ENCODE measurements at places on chromosomes 5 and 9.

- peak; percentile 87 for DNase-seq
Measured at GRCh38 chr9:114153761-114154599, 1.4 kb upstream of the COL27A1 start.

DNA sequence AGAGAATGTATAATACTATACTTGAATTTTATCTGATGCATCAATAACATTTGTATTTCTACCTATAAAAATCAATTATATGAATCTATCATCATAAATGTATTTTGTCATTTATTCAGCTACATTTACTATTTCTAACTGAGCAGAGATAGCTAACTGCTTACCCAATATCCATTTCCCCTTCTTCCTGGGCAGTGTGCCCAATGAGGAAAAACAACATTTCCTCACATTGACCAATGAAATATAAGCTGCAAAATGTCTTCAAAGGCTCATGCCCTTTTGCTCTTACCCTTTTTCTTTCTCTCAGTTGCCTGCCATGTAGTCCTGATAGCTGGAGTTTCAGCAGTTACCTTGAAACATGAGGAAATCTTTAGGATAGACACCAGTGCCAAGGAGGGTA lies 385.8 kb upstream of the PCSK5 start:
- DNase-seq = no peak

DNA sequence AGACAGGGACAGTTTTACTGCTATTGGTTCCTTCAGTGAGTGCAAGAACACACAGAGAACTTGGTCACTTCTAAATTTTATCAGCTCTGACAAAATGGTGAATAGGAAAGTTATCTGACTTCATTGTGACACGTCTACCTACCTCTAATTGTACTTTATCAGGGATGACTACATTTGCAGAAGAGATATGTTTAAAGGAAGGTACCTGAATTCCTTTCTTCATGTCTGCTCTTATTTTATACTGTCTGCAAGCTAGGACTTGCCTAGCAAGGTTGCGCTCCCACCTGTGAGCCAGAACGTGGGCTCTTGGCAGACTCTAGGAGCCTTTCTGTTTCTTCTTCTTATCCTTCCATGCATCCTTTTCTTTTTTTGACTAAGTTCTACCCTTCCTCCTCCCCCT lies 1.6 kb downstream of the SLC27A6 start:
- DNase-seq = no peak

GRCh38 chr9:97615439-97616072 lies 17.6 kb downstream of the TSTD2 start:
- no peak for DNase-seq

DNA sequence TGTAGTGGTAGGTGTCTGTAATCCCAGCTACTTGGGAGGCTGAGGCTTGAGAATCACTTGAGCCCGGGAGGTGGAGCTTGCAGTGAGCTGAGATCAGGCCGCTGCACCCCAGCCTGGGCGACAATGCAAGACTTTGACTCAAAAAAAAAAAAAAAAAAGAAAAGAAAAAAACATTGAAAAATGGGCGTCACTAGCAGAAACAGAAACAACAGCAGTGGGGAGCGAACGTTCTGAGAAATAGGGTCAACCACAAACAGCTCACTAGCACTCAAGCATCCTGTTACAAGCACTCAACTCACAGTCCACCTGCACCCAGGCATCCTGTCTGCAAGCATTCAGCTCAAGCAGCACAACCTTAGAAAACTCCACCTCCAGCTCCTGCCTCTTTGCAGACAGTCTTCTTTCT lies 17.2 kb downstream of the TRIM14 start:
- peak; percentile 58 for DNase-seq

- no peak for DNase-seq
Measured at GRCh38 chr5:1184481-1184880, 16.9 kb upstream of the SLC6A19 start.

GRCh38 chr5:125302577-125302976 lies 556.1 kb upstream of the ZNF608 start:
- no peak for DNase-seq

DNA sequence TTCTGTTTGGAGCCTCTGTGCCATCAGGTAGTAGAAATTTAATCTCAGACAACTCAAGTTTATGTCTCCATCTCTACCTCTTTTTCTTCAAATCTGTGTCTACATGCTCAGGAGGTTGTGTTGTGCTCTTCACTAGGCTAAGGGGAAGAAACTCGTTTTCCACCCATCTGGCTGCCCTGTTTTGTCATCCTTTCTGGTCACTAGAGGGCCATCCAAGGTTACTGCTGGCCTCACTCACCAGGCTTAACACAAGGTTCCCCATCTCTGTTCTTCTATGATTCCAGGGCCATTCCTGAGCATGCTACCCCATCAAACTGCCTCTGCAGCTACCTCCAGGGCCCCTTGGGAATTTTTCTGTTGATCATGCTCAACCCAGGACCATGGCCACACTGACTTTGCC lies 213.3 kb upstream of the FBXL7 start:
- no peak for DNase-seq

GRCh38 chr5:107338335-107338734 lies 332.4 kb downstream of the EFNA5 start:
- no peak for DNase-seq

- peak; percentile 69 for DNase-seq
Measured at GRCh38 chr5:104178829-104179456, 616.4 kb upstream of the NUDT12 start.

GRCh38 chr9:97737429-97737828 lies 40.3 kb upstream of the XPA start:
- peak; percentile 74 for DNase-seq

GRCh38 chr9:129027685-129028191 lies 393 bp downstream of the SH3GLB2 start:
- DNase-seq = no peak

- no peak for DNase-seq
Measured at GRCh38 chr5:10555277-10555684, 8.6 kb upstream of the ANKRD33B start.

GRCh38 chr5:172941067-172941516 lies 18.1 kb upstream of the RPL26L1 start:
- no peak for DNase-seq

GRCh38 chr9:3569529-3569928 lies 43.7 kb upstream of the RFX3 start:
- no peak for DNase-seq

GRCh38 chr5:129379406-129379805 lies 80.7 kb upstream of the ADAMTS19 start:
- no peak for DNase-seq

DNA sequence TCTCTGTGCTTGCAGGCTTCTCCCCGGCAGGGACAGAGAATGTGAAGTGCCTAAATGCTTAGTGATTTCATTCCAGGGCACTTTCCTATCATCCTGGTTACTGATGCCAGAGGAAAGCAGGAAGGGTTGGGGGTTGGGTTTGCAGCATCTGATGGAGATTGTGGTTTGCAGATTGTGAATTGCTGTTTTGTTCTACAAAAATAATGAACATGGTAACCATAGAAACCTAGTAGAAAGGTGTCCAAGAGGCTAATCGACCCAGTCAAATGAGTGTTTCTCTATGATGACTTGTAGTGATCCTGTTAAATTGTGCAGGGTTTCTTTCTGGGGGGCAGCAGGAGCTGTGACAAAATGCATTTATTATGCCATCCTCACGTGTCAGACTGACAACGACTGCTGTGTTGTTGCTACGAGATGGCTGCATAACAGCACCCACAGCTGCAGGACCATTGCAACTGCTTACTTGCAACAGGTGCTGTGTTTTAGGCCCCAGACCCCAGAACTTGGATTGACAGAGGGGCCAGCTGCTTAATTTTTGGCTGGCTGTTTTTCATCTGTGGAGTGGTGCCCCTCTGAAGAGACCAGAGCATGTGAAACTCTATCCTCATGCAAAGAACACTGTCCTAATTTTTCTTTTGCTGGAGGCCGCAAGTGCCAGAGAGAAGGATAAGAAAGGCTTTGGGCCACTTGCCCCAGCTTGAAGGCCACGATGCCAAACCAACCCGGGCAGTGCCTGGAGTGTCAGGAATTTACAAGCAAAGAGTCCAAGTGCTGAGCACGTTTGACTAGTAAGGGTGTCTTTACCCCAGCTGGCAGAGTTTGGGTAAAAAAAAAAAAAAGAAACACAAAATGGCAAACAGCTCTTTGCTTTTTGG lies 397.8 kb downstream of the GADD45G start:
- no peak for DNase-seq

DNA sequence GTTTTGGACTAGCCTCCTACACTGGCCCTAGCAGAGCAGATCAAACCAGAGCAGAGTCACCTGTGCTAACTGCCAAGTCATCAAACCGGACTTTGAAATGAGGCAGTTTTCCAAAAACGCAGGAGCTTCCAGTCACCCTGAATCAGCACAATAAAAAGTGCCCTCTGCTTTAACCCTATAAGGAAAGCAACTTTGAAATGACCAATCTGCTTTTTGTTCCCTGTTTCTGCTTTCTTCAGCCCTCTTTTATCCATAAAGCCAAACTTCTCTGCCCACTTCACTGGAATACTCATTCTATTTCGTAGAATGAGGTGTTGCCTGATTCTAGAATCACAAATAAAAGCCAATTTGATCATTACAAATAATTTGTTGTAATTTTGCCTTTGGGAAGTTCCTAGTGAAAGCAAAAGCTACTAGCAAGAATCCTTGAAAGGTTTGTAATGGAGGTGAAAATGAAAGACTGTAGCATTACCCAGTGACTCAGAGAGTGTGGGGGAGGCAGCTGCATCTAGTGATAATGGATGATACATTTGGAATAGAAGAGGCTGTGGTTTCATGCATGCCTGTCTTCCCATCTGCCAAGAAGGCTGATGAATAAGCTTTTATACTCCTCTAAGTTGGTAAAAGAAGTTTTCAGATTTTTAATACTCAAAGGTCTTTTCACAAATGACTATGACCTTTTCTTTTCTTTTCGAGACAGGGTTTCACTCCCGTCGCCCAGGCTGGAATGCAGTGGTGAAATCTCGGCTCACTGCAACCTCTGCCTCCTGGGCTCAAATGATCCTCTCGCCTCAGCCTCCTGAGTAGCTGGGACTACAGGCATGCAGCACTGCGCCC lies 14.9 kb downstream of the SPAAR start:
- no peak for DNase-seq

DNA sequence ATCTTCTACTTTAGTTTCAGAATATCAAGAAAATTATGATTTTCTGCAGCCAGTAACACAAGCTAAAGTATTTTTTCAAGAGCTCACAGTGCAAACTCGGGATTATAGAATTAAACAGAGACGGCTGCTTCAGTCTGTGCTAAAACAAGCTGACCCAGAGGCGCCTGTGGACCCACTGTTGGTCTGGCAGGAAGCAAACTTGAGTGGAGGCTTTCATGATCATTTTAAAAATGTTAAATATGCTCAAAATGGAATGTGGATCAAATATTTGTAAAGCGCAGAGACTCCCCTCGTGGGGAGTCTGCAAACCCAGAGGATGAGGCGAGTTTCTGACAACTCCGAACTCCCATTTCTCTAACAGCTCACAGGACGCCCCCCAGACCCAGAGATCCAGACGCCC lies 13.0 kb downstream of the ROR2 start:
- no peak for DNase-seq

DNA sequence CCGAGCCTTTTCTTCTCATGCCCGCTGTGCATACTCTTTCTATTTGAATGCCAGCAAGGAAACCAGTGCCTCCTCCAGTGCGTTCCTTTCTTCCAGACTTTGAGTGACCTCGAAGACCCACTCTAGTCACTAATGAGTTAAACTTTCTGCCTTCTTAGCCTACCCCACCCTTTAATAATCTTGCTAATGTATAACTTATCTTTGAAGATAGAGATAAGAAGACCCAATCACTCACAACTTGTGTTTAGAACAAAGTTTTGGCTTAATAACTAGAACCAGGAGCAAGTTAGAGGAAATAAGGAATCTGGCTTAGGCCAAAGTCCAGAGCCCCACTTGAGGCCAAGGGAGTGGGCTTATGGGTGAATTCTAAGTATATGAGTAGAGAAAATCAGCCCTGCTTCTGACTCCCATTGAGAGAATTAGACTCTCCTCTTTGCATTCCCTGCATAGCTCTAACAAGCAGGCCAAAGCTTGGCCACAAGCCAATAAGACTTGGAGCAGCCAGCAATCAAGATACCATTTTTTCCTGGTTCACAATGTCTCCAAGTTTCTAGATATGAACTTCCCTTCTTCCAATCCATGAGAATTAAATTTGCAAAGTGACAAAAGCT lies 181.5 kb upstream of the PIK3R1 start:
- no peak for DNase-seq

DNA sequence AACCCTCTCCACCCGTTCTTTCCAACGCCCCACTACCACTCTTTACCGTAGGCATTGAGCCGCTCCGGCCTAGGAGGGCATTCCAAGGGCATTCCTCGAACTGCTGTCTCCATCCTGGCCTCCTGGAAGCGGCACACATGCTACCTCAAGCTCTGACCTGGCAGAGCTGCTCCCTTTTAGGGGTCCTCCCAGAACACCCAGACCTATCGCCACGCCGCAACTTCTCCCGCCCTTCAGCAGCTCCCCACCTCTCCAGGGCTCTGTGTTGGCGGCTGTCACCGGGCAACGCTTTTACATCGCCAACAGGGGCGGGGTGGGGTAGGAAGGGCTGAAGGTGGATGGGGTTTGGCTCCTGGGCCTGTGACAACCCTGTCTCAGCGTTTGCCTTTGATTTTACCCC lies 4.6 kb upstream of the MYORG start:
- peak; percentile 69 for DNase-seq

DNA sequence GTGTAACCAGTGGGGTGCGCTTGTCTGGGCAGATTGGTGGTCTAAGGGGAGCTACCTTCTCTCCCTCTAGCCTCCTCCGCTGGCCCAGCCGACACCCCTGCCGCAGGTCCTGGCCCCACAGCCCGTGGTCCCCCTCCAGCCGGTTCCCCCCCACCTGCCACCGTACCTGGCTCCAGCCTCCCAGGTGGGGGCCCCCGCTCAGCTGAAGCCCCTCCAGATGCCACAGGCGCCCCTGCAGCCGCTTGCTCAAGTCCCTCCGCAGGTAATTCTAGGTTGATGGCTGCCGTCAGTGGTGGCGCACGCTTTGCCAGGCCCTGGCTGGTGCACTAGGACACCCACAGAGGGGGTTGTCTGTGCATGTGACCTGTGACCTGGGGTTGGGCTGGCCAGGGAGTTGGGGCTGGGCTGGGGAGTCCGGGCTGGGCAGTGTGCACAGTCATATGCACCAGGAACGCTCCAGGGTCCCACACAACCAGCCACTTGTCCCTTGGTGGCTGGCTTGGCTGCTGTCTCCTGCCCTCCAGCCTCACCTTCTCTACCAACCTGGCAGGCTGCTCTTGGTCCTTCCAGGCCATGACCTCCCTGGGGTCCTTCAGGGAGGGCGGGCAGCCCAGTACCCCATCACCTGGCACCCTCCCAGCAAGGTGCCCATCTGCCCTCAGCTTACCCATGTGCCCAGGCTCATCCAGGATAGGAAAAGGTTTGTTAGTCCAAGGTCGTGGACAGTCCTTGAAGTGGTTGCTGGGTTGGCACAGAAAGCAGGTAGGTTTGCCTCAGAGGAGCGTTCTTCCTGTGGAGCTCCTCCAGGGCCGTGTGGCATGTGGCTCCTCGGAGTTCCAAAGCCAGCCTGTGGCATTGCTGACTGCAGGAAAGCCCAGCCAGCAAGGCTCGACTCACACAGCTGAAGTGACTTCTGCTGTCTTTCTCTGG lies 73.2 kb downstream of the WNK2 start:
- peak; percentile 21 for DNase-seq

- DNase-seq = no peak
Measured at GRCh38 chr5:106167766-106168165, 1503.0 kb downstream of the EFNA5 start.

- no peak for DNase-seq
Measured at GRCh38 chr5:141493500-141494422, 4.9 kb downstream of the PCDHGC5 start.

- no peak for DNase-seq
Measured at GRCh38 chr5:12248831-12249230, 344.6 kb upstream of the CTNND2 start.

All from H9 (cell line).